ENCODE measurements at places on chromosomes 11 and 22. TPM values are rescaled to one million over a fixed set of nuclear protein-coding genes. Genes with fewer than 3 reads are reported as not detected.

DNA sequence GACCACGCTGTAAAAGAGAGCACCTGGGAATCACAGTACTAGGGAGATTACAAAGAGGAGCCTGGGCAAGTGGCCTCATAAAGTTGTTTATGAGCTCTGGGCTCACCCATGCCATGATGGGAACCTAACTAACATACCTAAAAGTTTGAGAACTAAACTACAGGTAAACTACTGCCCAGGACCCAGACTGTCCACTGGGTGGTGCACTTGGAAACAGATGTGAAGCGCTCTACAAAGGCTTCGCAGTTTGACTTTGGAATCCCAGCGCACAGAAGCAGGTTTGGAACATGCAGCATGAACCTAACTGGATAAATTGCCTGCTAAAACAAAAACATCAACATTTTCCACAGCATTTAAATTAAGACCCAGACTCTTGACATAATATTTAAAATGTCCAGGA, 418.6 kb downstream of the FAM181B start:
- DNase-seq: no peak

DNA sequence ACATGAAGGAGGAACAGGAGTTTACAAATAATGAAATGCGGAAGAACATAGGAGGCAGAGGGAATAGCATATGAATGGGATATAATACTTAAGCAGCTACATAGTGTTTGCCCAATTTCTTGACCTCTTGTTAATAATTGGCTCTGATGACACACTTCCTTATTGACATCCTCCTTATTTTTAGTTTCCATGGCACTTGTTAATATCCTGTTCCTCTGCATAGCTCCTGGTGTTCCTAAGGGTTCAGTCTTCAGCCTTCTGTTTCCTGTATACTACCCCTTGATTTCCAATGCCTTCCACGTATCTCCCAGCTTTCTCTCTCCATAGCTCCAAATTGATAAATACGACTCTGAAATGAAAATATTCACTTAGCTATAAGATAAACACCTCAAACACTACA, 663.8 kb upstream of the API5 start:
- DNase-seq: no peak

GRCh38 chr11:134502153-134502550, 90.1 kb upstream of the B3GAT1 start:
- DNase-seq: no peak

DNA sequence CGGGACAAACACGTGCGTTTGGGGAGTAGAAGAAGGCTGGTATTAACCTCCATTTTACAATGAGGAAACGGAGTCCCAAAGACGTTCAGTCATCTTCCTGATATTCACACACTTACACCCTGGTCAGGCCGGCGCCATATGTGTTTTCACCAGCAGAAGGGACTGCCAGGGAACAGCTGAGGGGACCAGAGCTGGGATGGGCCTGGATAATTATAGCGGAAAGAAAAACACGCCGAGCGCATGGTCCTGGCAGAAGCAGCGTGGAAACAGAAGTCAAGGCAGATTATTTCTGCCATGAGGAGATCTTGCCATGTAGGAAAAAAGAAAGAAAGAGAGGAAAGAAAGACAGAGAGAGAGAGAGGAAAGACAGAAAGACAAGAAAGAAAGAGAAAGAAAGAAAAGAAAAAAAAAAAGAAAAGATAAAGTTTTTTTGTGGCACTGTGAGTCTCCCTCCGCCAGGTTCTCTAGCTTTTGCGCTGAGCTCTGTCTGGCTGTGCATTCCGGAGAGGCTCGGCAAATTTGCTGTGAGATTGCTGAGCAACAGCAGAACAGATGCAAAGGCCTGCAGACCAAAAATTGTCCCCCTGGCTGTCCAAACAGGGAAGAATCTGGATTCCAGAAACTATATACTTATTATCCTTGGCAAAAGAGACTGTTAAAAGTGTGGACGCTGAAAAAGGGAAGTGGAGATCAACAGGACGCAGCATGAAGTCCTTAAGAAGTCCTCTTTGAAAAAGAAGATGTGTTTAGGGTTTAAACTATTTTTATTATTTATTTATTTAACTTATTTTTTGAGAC, 1.3 kb upstream of the UCP2 start:
- no peak for DNase-seq

DEFB131B gene
- not detected for total RNA-seq

- peak; percentile 23 for DNase-seq
Measured at GRCh38 chr11:68889948-68890446, 13.6 kb downstream of the MRPL21 start.

CNTN5 gene
- total RNA-seq: not detected

- DNase-seq: peak; percentile 61
Measured at GRCh38 chr11:74453373-74453975, 13.9 kb downstream of the KCNE3 start.

- no peak for DNase-seq
Measured at GRCh38 chr11:88104408-88104807, 70.8 kb downstream of the RAB38 start.

- DNase-seq: no peak
Measured at GRCh38 chr11:26837154-26837553, 115.3 kb upstream of the SLC5A12 start.

ANGPTL5 gene
- total RNA-seq: not detected

DNA sequence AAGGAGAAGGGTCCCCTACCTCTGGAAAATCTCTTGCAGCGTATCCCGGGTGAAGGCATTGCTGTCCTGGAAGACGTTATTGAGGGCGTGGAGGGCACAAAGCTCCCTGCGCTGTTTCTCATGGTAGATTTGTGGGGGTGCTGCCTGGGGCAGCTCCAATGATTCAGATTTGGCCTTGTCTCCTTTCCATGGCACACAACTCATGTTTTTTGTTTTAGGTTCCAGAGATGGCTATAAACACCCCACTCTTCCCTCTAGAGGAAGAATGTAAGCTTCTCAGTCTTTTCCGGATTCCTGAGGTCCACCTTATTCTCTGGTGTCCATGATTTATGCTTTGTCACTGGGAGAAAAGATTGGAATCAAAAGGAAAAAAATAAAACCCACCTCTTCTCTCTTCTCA, 959 bp downstream of the JOSD1 start:
- peak; percentile 18 for DNase-seq

SPON1 gene
- total RNA-seq: 0.09 TPM

- peak; percentile 42 for DNase-seq
Measured at GRCh38 chr11:36306888-36307287, 10.8 kb downstream of the PRR5L start.

- peak; percentile 46 for DNase-seq
Measured at GRCh38 chr11:27239305-27239942, 123.6 kb downstream of the CCDC34 start.

CSTPP1 gene
- 16.1 TPM for total RNA-seq

MYO18B gene
- not detected for total RNA-seq

MUC5B gene
- total RNA-seq: not detected

GRCh38 chr22:44540756-44541670, 43.0 kb upstream of the RTL6 start:
- no peak for DNase-seq

PNPLA5 gene
- total RNA-seq: not detected

GRCh38 chr22:25350551-25350971, 131.1 kb downstream of the CRYBB2 start:
- no peak for DNase-seq

- no peak for DNase-seq
Measured at GRCh38 chr22:37525746-37526350, 6.6 kb upstream of the CARD10 start.

DNA sequence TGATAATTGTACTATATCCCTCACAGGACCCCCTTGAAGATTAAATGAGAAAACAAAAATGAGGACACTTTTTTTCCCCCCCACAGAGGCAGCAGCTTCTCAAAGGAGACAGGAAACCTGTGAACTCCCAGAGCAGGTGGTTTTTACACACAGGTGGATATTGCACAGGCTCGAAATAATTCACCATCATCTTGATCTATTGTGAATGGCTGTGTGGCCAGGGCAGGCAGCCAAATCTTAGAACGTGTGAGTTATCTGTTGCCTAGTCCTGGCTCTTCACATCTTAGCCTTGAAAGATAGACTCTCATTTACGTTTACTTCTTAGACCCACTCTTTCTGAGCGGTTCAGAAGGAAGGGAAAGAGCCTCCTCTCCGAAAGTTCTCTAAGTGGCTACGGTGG, 23.5 kb downstream of the PPFIBP2 start:
- DNase-seq: no peak

GRCh38 chr11:69791276-69792180, 16.4 kb upstream of the FGF4 start:
- no peak for DNase-seq

GRCh38 chr22:40862013-40862412, at the start of gene DNAJB7:
TSS of gene DNAJB7 (minus strand) at chr22:40862113. CDS start at chr22:40861994, 119 bp downstream.
- no peak for DNase-seq

DNA sequence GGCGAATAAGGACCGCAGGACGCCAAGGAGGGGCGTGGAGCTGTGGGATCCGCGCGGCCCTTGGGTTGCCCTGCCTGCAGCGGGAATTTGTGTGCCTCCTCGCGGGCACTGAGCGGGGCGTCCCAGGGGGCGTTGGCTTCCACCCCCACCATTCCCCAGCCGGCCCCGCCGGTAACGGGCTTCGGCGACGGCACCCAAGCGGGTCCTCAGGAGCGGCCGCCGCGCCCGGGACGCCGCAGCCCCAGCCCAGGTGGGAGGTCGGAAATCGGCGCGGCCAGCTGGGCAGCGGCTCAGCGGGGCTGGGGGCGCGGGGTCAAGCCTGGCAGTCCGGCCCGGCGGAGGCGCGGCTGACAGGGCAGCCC, 320 bp downstream of the CLTCL1 start:
- peak; percentile 40 for DNase-seq

ANKK1 gene
- 0.06 TPM for total RNA-seq

GRCh38 chr11:78216571-78217287, 28.0 kb downstream of the USP35 start:
- DNase-seq: no peak

DNA sequence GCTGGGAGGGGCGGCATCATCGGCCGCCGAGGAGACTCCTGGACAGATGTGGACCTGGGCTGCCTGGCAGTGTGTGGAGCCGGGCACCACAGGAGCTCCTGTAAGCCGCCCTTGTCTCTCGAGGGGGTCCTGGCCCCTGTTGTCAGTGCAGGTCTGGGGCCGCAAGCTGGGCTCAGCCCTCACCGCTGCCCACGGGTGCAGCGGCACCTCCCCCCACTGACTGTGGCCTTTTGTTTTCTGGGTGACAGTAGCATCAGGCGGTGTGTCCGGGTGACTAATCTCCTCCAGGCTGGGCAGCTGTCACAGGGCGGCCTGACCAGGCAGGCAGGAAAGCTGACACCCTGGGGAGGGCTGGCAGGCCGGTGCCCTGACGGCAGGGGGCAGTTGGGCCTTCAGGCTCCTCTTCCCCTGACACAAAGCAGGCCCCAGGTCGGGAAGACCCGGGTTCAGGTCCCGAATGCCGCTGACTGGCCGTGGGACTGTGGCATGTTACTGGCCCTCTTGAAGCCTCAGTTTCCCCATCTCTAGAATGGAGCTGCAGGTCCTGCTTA, 16.3 kb downstream of the DGKZ start:
- peak; percentile 77 for DNase-seq

ACTN3 gene
- not detected for total RNA-seq

KCNJ5 gene
- not detected for total RNA-seq

HPS5 gene
- total RNA-seq: 32.9 TPM

DNA sequence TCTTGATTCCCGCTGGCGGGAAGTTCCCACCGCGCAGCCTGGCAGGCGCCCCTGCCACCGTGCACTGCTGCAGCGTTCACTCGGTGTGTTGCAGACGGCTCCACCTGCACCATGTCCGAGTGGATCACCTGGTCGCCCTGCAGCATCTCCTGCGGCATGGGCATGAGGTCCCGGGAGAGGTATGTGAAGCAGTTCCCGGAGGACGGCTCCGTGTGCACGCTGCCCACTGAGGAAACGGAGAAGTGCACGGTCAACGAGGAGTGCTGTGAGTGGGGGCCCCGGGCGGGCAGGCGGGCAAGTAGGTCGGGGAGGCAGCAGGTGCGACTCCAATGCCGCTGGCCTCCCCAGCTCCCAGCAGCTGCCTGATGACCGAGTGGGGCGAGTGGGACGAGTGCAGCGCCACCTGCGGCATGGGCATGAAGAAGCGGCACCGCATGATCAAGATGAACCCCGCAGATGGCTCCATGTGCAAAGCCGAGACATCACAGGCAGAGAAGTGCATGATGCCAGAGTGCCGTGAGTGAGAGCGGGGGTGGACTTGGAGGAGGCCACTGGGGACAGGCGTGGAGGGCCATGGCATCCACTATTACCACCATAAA, 99.7 kb downstream of the RRAS2 start:
- DNase-seq: no peak

- DNase-seq: peak; percentile 64
Measured at GRCh38 chr22:47564651-47565434, 802.4 kb downstream of the TBC1D22A start.

DNA sequence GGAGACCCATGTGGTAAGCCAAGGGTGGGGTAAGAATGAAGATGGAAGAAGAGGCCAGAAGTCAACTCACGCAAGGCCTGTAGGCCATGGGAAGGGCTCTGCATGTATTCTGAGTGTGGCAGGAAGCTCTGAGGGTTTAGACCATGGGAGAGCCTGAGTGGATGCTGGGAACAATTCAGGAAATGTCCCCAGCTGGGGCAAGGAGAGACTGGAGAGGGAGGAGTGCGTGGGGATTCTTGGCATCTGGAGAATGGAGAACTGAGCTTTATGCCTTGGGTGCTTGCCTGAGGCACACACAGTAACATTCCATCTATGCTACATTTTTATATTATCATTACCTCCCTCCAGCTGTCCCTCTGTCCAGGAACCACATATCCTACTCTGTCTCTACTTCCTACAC, 50.4 kb upstream of the CD82 start:
- no peak for DNase-seq

- no peak for DNase-seq
Measured at GRCh38 chr11:100182927-100183326, 504.2 kb upstream of the ARHGAP42 start.

GAL gene
- total RNA-seq: 8.3 TPM

GRCh38 chr22:32754413-32755041, 47.0 kb upstream of the TIMP3 start:
- DNase-seq: no peak

OR52I2 gene
- not detected for total RNA-seq

DNA sequence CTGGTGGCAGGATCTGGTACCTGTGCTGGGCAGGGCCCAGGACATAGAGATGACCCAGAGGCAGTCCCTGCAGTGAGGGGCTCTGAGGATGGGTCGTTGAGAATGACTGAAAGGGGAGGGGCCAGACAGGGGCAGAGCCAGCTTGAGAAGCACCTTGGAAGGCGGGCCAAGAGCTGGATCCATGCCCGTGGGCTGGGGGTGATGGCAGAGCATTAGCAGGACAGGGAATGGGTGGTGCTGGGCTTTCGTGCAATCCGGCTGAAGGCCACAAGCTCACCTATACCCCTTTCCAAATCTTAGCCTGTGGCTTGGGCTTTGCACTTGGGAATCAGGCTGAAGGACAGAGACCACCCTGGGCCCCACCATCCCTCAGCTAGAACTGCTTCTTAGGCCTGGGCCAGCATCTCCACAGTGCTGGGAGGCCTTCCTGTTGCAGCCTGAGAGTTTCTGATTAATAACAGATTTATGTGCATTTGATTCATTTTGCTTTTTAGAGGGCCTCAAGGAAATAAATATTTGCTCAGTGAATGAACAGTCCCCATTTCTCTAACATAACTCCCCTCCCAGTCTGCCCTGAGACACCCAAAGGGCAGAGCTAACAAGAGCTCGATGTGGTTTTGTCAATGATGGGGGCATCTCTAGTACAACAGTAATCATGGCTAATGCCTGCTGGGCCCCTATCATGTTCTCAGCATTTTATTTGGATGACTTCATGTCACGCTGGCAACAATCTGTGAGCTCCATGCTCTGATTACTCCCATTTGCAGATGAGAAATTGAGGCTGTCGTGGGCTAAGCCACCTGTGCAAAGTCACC, 39.3 kb downstream of the RIBC2 start:
- peak; percentile 42 for DNase-seq

GRCh38 chr11:73170140-73170539, 28.0 kb upstream of the FCHSD2 start:
- no peak for DNase-seq

TIRAP gene
- 3.7 TPM for total RNA-seq

Data from Daoy (cell line).